ENCODE measurements at places on chromosomes 2 and 18. TPM values are rescaled to one million over a fixed set of nuclear protein-coding genes. Genes with fewer than 3 reads are reported as not detected.

DNA sequence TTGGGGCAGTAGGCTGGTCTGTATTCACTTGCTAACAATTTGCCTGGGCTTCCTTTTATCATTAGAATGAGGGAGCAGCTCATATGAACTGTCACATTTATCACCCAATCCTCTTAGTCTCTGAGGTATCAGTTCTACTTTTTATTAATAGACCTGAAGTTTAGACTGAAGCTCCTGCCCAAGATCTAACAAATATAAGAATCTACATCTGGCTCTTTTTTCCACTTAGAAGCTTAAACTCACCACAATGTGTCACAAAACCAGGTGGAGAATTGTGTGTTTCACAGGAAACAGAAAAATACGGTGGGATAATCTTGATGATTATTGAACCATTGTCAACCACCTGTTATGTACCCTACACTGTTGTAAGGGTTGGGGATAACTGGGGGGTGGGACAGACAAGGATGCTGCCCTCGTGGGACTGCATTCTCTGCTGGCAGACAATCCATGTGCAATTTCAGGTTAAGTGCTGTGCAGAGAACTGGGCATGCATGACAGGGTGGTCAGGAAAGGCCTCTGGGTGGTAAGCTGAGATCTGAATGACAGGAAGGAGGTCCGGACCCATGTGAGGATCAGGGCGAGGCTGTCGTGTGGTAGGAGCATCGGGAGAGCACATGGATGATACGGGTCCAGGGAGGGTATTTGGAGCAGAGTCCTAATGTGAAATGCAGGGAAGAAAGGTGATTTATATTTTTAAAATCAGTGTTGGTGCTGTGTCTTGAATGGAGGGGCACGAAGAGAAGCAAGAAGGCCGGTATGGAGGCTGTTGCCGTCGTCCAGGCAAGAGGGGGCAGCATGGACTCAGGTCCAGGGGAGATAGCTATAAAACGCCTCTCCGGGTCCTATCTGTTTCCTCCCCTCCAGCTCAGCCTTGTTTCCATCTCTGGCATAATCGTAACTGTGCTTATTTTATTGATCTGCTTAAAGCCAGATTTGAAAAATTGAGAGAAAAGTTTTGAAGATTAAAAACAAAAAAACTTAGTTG is 17.6 kb downstream of the MYL12B start:
- H3K27ac ChIP-seq: no peak overlapping the region
- no peak overlapping the region for H3K4me3 ChIP-seq
- no peaks in the 10 kb centered on the region for H3K4me1 ChIP-seq
- H3K27me3 ChIP-seq: no peaks in the 10 kb centered on the region
- H3K36me3 ChIP-seq: peaks cover 22% of the 10 kb centered on the region

GRCh38 chr2:176832086-176832485 is 380.5 kb upstream of the HNRNPA3 start:
- DNase-seq: no peak

DNA sequence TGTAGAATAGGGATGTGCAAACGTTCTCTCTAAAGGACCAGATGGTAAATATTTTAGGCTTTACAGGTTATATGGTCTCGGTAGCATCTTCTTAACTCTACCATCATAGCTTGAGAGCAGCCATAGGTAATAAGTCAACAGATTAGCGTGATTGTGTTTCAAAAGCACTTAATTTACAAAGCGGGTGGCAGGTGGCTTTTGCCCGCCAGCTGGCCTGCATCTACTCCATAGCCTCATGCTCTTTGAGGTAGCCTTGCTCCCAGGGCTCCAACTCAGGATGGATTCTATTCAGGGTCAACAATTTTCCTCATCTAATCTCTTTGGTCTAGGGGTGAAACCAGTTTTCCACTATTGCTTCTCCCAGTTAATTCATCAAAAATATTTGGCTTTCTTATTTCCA is 5.0 kb upstream of the ATP9B start:
- H3K27ac ChIP-seq: no peak overlapping the region
- no peaks in the 10 kb centered on the region for H3K27me3 ChIP-seq
- H3K4me3 ChIP-seq: no peak overlapping the region
- peaks cover 6% of the 10 kb centered on the region for H3K4me1 ChIP-seq

DNA sequence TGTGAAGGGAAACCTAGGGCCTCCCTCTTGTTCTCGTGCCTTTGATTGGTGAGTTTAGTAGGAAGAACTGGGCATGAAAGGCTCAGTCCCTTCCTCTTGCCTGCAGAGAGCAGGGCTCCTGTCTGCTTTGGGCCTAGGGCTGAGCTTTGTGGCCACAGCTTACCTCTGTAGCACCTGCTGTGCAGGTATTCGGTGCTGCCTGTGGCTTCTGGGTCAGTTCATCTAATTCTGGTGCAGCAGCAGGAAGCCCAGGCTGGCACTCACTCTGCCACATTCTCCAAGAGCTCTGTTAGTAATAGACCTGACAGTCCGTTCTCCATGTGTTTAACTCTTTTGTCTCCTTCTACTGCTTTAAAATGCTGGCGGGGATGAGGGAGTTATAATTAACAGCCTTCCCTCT is 96.5 kb downstream of the DLGAP1 start:
- no peak overlapping the region for H3K4me3 ChIP-seq
- H3K27me3 ChIP-seq: no peaks in the 10 kb centered on the region
- no peak for DNase-seq
- H3K27ac ChIP-seq: no peak overlapping the region
- H3K36me3 ChIP-seq: no peaks in the 10 kb centered on the region
- no peaks in the 10 kb centered on the region for H3K4me1 ChIP-seq

- H3K4me1 ChIP-seq: no peaks in the 10 kb centered on the region
- H3K36me3 ChIP-seq: no peaks in the 10 kb centered on the region
- no peak overlapping the region for H3K4me3 ChIP-seq
- no peaks in the 10 kb centered on the region for H3K27me3 ChIP-seq
- H3K27ac ChIP-seq: no peak overlapping the region
- no peak for DNase-seq
Measured at GRCh38 chr2:143015656-143016055, 113.6 kb upstream of the ARHGAP15 start.

DNA sequence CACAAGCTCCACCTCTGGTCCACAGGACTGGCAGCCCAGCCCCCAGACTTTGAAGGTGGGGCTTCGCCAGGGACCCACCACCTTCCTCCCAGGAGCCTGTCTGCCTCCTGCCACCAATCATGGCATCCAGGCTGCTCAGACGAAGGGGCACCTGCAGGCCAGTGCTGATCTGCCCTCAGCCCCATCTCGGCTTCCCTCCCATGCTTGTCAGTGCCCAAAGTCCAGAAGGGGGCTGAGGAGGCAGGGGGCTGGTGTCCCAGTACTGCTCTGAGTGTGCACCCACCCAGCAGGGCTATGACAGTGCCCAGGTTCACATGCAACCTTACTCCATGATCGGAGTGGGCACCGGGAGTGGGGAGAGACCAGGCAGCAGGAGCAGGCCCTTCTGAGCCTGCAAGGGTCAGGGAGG is 25.3 kb upstream of the RUFY4 start:
- DNase-seq: no peak
- H3K36me3 ChIP-seq: no peaks in the 10 kb centered on the region
- no peaks in the 10 kb centered on the region for H3K4me1 ChIP-seq
- H3K27ac ChIP-seq: no peak overlapping the region
- H3K27me3 ChIP-seq: no peaks in the 10 kb centered on the region

DNA sequence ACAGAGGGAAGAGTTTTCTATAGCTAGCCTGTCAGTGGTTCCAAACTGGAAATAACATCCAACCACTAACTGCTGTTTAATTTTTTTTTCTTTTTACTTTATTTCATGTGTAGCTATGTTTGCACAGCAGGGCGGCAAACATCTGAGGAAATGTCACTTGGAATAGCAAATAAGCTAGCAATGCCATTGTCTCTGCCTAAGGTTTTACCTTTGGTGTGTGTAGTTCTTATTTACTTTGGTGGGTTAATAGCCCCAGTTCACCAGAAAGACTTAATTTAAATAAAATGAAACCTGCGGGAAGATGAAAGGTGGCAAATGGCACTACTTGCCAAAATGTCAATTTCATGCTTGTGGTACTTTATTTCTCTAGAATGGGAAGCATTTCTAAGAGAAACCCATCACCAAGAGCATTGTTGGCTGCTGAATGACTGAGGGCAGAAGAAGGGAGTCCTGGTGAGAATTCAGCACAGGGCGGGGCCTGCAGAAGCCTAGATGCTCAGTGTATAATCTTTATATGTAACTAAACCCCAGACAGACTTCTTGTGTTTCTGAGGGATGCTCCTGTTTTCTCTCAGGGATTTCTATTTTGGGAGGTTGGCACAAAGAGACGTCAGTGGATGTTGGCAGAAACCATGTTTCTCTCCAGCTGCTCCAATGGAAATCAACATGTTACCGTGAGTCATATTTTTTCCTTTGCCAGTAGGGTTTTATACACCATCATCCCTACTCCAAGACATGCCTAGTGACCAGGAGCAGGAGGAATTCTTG is 300.4 kb upstream of the NT5C1B start:
- no peaks in the 10 kb centered on the region for H3K27me3 ChIP-seq
- no peaks in the 10 kb centered on the region for H3K4me1 ChIP-seq
- peak overlapping the region; percentile 12 for H3K27ac ChIP-seq
- no peak overlapping the region for H3K4me3 ChIP-seq

DNA sequence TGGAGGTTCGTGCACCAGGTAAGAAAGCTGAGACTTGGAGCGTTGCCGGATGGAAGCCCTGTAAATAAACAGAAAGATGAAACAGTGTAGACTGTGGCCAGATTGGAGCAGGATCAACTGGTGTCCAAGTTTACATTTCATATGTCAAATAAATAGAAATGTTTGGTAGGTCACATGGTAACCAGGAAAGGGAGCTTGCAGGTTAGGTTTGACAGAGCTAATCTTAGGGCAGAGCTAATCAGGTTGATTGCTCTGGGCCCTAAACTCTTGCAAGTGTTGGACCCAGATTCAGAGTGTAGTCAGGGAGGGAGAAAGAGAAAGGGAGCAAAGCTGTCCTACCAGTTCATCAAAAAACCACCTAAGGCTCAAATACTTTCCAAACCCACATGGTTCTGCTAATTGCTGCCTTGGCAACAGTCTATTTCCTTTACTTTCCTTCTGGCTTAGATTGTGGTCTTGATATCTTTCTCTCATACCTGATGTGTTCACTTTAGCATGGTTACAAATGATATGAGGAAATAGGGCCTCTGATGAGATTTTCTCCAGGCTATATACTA is 63.2 kb downstream of the G6PC2 start:
- H3K27me3 ChIP-seq: no peaks in the 10 kb centered on the region
- H3K4me3 ChIP-seq: no peak overlapping the region
- no peaks in the 10 kb centered on the region for H3K36me3 ChIP-seq
- DNase-seq: no peak
- H3K27ac ChIP-seq: no peak overlapping the region

GRCh38 chr18:50722311-50722710 is 97.5 kb downstream of the MRO start:
- no peaks in the 10 kb centered on the region for H3K36me3 ChIP-seq
- peaks cover 8% of the 10 kb centered on the region for H3K4me1 ChIP-seq
- no peak overlapping the region for H3K4me3 ChIP-seq

- no peak overlapping the region for H3K4me3 ChIP-seq
- H3K4me1 ChIP-seq: no peaks in the 10 kb centered on the region
- DNase-seq: no peak
- no peaks in the 10 kb centered on the region for H3K36me3 ChIP-seq
Measured at GRCh38 chr2:183812091-183812490, 687.8 kb downstream of the NUP35 start.

GRCh38 chr2:65040400-65041261 is 15.6 kb upstream of the CEP68 start:
- H3K4me1 ChIP-seq: peaks cover 26% of the 10 kb centered on the region
- no peak overlapping the region for H3K27ac ChIP-seq
- H3K27me3 ChIP-seq: no peaks in the 10 kb centered on the region
- H3K4me3 ChIP-seq: peak overlapping the region; percentile 11
- peak; percentile 79 for DNase-seq

GRCh38 chr2:235194351-235194750 is 242.5 kb downstream of the SH3BP4 start:
- no peaks in the 10 kb centered on the region for H3K27me3 ChIP-seq
- no peak overlapping the region for H3K4me3 ChIP-seq
- no peak overlapping the region for H3K27ac ChIP-seq
- no peaks in the 10 kb centered on the region for H3K36me3 ChIP-seq
- DNase-seq: no peak

DNA sequence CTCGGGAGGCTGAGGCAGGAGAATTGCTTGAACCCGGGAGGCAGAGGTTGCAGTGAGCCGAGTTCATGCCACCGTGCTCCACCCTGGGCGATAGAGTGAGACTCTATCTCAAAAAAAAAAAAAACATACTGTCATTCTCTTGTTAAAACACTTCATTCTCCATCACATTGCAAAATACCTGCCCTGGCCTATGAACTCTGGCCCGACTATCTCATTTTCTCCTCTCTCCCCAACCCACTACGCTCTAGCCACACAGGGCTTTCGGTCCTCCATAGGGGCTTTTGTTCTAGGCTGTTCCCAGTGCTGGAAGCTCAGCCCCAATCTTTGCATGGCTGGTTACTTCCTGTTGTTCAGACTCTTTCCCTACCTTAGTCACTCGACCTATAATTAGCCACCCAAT is 10.3 kb downstream of the CEP76 start:
- no peaks in the 10 kb centered on the region for H3K4me1 ChIP-seq
- no peak overlapping the region for H3K4me3 ChIP-seq
- DNase-seq: no peak
- H3K27me3 ChIP-seq: no peaks in the 10 kb centered on the region

ID2 gene
- 25.9 TPM for total RNA-seq

HES6 gene
- total RNA-seq: 2.3 TPM

OSGEPL1 gene
- 11.2 TPM for total RNA-seq

PRKRA gene
- 55.3 TPM for total RNA-seq

ACTG2 gene
- 1.2 TPM for total RNA-seq

LIMS3 gene
- 4.1 TPM for total RNA-seq
